IMR-90 (cell line): ENCODE measurements at places on chromosomes 2 and 18. TPM values are rescaled to one million over a fixed set of nuclear protein-coding genes. Genes with fewer than 3 reads are reported as not detected.

GRCh38 chr2:69619725-69620124 is 23.8 kb downstream of the AAK1 start:
- no peak for DNase-seq

GRCh38 chr2:240560084-240560479 is at the start of gene DUSP28:
Gene DUSP28, plus strand, starts transcription at chr2:240560357. Its CDS starts 328 bp downstream, at chr2:240560685.
- peak; percentile 80 for DNase-seq

GRCh38 chr18:38427234-38427633 is 861.6 kb upstream of the CELF4 start:
- DNase-seq = no peak

GRCh38 chr2:63818271-63818670 is 23.4 kb upstream of the UGP2 start:
- no peak for DNase-seq

DNA sequence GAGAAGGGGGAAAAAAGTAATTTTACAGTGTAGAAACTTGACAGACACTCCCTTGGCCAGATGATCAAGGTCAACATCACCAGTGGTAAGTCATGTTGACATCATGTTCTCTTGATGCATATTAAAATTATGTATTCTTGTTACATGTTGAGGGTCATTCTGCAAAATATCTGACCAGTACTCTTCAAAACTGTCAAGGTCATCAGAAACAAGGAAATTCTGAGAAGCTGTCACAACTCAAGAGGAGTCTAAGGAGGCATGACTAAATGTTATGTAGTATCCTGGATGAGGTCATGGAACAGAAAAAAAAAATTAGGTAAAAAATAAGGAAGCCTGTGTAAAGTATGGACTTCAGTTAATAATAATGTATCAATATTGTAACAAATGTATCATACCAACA is 6.3 kb downstream of the SGPP2 start:
- DNase-seq = no peak

The ELAC1 gene
- total RNA-seq = 5.2 and 6.4 TPM in 2 replicates

DNA sequence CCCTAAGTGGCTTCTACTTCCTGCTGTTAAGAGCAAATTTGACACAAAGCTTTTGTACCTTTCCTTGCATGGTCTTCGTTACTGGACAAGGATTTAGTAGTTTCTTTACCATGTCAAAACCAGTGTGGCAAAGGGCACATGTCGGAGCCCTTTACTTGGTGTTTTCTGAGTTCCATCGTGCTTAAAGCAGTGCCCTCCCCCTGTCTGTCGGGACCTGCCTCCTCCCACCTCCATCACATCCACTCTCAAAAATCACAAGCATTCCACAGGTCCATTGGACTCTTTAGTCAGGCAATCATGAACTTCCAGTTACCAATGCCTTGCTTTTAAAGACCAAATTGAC is 763 bp downstream of the CCDC141 start:
- DNase-seq = no peak

The HOXD11 gene
- total RNA-seq = not detected in 2 replicates

DNA sequence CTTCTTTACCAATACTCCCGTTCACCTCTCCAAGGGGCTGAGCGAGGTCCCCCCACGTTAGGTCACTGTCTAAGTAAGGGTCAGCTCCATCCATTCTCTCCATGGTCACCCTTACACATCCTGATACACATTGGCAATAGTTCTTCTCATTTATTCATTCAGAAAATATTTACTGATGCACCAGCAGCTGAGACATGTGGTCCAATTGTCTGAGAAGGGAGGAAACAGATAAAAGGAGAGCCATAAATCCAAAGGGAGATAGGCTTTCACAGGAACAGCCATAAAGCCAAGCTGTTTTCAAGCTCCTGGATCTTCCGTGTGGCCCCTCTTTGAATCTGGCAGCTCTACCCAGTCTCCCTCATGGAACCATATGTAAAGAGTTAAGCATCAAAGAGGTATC is 121.2 kb downstream of the TXNL1 start:
- DNase-seq = no peak

The KCNG3 gene
- total RNA-seq = under 0.01 TPM in 1 of 2 replicates, not detected in the other

DNA sequence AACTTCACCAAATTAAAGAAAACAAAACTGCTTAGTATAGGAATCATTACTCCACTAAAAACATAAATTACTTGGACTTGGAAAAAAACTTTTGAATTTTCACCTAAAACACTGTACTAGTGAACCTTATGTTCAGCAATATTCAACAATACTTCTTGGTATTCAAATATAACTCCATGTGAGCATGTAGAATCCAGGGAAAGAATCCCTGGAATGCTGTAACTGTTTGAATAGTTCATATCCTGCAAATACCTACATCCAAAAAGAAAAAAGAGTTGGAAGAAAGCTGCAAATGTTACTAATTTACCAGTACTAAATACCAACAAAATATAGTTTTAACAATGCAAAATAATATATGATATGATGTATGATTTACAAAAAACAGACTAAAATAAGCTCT is 65.4 kb downstream of the IKZF2 start:
- DNase-seq = peak; percentile 10

GRCh38 chr18:765764-766549 is 46.1 kb downstream of the YES1 start:
- no peak for DNase-seq

DNA sequence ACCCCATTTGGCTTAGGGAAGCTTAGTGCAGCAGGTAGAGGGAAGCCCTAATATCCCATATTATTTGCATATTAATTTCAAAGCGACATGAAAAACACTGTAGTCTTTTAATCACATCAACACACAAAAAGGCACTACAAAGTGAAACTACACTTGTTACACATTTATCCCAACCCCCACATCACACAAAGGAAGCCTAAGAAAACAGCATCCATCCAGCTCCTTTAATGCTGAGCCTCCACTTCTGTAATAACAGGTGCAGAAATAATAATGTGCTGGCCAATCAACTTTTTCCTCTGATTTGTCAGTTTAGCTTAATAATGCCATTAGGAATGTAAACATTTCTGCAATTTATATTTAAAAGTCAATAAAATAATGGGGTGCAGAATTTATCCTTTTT is 274.0 kb downstream of the TCF4 start:
- no peak for DNase-seq

The CAPN13 gene
- not detected in 2 replicates for total RNA-seq

The MYCN gene
- total RNA-seq = not detected in 2 replicates

The RTKN gene
- 9.4 and 11.1 TPM in 2 replicates for total RNA-seq

The VIL1 gene
- not detected in 2 replicates for total RNA-seq
